Skeletal muscle cell (primary cell): ENCODE measurements at places on chromosomes 1 and 21.

GRCh38 chr1:83764209-83764608 is 234.7 kb downstream of the TTLL7 start:
- no peak for DNase-seq

GRCh38 chr21:45818904-45819285 is 162.7 kb upstream of the COL6A1 start:
- peak; percentile 96 for DNase-seq

DNA sequence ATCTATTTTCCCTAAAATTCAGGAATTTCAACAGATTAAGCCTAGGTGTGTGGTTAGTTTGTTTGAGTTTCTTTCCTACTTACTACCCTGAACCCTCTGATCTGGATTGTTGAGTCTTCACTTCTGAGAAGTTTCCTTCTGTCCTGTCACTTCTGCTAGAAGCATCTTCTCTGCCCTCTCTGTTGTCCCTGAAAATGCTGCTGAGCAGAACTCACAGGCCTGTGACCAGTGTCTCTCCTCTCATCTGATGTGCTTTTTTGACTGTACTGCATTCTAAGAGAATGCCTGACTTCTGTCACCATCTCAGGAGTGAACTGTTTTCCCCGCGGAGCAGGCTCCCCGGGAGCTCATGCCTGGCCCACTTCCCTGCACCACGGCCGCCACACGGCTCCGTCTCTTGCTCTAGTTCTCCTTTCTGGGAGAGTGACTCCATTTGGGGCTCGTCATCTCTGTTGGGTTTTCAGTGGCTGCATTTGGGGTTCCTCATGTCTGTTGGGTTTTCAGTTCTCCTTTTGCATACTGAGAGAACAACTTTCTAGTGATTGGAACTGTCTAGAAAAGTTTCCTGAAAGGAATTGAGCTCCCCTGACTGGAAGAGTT is 77.9 kb downstream of the POFUT2 start:
- no peak for DNase-seq

DNA sequence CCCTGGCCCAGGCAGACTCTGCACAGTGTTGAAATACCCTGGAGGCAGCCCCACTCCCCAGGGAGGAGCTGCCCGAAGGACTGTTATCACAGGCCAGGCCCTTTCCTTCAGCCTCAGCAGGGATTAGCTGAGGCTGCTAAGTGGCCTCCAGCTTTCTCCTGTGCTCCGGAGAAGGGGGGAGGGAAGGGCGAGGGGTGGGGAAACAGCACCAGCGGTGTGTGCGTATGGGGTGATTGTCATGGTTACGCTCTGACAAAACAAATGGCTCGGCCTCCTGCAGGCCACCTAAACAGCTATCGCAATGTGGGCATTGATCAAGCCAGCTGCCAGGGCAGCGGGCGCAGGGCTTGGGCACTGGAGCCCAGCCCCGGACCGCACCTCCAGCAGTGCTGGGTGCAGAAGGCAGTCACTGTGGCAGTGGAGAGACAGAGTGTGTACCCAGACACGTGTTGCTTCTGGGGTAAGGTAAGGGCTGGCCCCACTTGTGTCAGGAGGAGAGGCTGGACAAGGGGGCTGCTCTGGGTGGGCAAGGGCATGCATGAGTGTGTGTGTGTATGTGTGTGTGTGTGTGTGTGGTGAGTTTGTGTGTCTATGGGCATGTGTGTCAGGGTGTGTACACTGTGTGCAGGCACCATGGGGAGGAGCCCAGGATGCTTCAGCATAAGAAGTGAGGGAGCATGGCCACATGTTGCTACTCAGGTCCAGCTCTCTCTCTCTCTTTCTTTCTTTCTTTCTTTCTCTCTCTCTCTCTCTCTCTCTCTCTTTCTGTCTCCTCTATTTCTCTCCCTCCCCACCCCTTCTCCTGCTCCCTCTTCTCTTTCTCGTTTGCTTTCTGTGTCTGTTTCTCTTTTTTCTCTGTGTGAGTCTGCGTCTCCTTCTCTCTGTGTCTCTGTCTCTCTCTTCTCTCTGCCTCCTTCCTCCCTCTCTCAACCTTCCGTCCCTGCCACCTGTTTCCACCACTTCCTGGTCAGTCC is at the start of gene VWA5B1:
VWA5B1 (plus strand) TSS at position 252 of the 974 bp plus-strand sequence. CDS start 19,727 bp downstream, outside the sequence.
- no peak for DNase-seq

DNA sequence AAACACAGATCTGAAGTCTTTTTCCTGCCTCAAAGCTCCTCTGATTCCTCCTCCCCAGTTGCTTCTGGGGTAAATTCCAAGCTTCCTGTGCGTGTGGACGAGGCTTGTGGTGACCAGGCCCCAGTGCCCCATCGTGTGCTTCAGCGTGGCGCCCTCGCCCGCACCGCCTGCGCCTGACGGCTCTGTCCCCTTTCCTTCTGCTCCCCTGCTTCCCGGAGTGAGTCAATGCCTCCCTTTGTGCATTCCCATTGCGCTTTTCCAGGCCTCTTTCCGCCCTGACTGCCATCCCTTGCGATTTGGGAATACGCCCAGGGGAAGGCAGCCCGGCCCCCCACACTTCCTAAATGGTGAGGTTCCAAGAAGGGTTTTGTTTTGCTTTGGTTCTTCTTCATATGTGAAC is 36.3 kb downstream of the FAAP20 start:
- DNase-seq: no peak

GRCh38 chr1:32474954-32475353 is 10.1 kb downstream of the ZBTB8B start:
- no peak for DNase-seq

DNA sequence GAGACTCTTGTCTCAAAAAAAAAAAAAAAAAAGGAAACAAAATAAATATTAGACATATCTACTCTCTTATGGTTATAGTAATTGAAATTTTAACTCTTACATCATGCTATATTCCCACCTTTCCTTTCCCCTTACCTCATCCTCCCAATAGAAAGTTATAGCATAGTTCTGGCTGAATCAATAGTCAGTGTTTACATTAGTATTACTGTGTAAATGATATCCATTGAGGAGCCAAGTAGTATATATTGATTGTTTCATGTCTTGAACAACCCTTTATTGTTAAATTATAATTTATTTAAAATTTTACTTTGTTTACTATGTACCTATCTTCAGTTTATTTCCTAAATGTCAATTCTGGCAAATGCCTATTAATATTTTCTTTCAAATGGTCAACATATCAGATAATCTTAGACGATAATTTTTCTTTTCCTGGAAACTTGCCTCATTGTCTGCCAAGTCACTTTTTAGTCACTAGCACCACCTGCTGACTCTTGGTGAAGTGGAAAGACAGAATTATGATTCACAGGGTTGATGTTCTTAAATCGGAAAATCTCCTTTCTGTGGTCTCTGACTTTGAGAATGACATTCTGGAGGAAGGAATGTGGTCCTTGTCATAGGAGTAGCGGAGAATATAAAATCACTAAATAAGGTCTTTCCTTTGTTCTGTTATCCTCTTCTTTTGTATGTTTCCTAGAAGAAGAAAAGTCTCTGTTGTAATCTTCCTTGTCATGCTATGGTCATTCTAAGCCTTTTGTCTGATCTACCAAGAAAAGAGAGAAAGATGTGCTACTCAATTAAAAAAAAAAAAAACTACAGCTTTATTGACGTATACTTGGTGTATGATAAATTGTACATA is 8.6 kb downstream of the HJV start:
- no peak for DNase-seq

- DNase-seq: no peak
These were observed 2.3 kb upstream of the VWA1 start for GRCh38 chr1:1432951-1433803.

DNA sequence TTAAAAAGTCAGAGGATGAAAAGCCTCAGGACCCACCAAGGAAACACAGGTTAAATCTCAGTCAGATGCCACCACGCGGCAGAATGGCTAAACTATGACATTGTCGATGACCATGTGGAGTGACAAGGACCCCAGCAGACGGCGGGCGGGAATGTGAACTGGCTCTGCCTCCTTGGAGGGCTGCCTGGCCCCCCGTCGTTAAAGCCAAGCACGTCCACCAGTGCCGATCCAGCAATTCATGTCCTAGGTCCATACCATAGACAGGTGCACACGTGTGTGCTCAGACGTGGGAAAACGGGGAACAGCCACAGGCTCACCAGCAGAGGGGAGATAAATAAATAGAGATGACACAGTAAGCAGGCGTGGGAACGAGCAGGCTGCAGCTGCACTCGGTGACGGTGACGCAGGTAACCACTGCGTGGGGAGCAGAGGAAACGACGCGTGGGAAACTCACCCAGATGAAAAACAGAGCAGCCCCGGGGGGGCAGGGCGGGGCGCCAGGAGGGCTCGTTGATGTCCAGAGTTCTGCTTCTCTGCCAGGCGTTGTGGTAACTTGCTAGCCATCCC is 28.3 kb upstream of the PCBP3 start:
- DNase-seq: peak; percentile 39

- no peak for DNase-seq
These were observed 28.2 kb downstream of the PKP1 start for GRCh38 chr1:201311356-201312011.

- no peak for DNase-seq
These were observed 3.3 kb downstream of the ENSA start for GRCh38 chr1:150626150-150626549.

- DNase-seq: no peak
These were observed 9.5 kb downstream of the RHEX start for GRCh38 chr1:206062464-206062863.

- no peak for DNase-seq
These were observed 21.0 kb downstream of the ANGPTL1 start for GRCh38 chr1:178849918-178850317.
